ENCODE measurements at places on chromosomes 1 and 21. TPM values are rescaled to one million over a fixed set of nuclear protein-coding genes. Genes with fewer than 3 reads are reported as not detected.

Gene LIN28A
- total RNA-seq: not detected

Gene HES2
- 1.1 TPM for total RNA-seq

Gene KRTAP12-2
- not detected for total RNA-seq

Gene CELA3A
- not detected for total RNA-seq

Gene GIPC2
- not detected for total RNA-seq

Gene SLC2A5
- 0.11 TPM for total RNA-seq

Gene TACSTD2
- total RNA-seq: not detected

Gene WDR26
- 40.3 TPM for total RNA-seq

Gene ICOSLG
- total RNA-seq: 0.05 TPM

Gene FMO3
- total RNA-seq: 0.11 TPM
